Psoas muscle (tissue), 8 donors: ENCODE measurements at places on chromosomes 11 and 22. TPM values are rescaled to one million over a fixed set of nuclear protein-coding genes. Genes with fewer than 3 reads are reported as not detected.

GRCh38 chr22:48779211-48779643, 1048.4 kb downstream of the BRD1 start:
- no peak for DNase-seq

DNA sequence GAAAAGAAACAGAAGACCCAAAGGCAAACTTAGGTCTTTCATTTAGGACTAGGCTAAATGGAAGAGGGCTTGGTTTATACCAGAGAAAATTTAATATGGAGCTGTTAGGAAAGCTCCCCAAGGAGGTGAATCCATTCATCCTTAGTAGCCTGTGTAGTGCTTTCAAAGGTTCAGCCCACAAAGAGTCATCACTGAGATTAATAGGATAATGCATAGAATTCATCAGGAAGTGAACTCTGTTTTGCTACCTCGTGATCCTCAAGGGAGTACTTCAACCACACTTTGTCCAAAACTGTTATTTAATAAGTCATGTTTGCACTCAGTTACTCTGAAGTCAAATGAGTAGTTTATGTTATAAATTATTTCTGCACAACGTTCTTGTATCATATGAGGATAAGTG, 43.3 kb upstream of the MMP7 start:
- no peak for DNase-seq

DNA sequence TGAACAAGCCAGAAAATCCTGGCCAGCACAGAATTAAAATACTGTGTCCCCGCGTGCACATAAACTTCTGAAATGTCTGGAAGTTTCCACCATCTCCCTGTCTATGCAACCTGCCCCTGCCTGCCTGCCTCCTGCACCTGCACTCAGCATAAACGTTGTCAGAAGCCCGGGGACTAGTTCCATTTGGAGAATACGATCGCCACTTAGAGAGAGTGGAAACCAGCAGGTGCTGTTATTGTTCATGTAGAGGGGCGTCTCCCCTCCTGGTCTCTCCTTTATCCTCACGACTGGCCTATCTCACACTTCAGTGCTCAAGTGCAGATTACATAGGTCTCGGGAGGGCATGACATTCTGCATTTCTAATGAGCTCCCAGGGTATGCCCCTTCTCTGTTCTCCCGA, 35.6 kb downstream of the MPPED1 start:
- DNase-seq = no peak

DNA sequence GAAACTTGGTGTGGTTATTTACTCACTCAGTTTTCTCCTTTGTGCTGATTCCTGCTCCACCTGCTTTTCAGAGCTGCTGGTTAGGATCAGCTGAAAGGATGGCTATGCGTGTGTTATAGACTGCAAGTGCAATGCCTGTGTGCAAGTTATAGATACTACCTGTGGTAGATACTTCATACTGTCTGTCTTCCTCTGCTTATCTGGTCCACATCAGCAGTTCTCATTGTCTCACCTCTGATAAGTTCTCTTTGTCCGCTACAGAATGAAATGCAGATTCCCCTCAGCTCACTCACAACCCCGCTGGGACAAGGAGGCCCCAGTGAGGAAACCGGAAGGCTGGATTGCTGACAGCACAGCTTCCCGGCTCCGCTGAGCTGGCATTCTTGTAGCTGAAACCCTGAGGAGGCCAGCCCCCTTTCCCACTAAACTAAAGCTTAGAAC, 37.5 kb upstream of the LYVE1 start:
- peak; percentile 50 for DNase-seq

DNA sequence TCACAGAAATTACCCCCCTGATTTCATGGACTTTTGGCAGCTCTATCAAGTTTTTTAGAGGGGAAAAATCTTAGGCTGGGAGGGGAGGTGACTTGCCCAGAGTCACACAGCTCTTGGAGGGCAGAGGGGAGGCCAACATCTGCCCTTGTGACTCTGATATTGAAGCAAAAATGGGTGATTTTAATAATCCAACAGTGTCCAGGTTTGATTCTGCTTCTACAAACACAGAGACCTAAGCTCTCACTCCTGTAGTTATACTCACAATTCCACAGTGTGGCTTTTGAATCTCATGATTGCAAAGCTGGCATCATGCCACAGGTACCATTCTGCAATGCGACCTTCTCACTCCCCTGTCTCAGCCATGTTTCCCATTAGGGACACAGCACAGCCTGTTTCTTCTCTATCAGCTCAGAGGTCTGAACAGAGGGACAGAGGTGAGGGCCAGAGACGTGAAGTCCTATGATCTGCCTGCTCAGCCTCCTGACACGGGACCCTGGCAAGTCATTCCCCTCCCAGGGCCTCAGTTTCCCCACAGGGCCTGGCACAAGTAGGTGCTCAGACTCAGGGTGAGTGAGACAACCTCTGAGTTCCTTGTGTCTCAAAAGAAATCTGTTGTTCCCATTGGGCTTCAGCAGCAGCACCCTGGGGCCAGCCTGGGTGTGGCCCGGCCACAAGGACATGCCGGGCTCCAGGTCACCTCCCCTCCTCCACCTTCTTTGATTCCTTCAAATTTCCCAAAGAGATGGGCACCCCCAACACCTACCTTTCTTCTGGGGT, 766 bp downstream of the APOL2 start:
- DNase-seq = no peak

GRCh38 chr22:23305922-23306374, 125.6 kb downstream of the BCR start:
- peak; percentile 63 for DNase-seq

GRCh38 chr11:102293873-102294601, 23.2 kb upstream of the BIRC3 start:
- no peak for DNase-seq

DNA sequence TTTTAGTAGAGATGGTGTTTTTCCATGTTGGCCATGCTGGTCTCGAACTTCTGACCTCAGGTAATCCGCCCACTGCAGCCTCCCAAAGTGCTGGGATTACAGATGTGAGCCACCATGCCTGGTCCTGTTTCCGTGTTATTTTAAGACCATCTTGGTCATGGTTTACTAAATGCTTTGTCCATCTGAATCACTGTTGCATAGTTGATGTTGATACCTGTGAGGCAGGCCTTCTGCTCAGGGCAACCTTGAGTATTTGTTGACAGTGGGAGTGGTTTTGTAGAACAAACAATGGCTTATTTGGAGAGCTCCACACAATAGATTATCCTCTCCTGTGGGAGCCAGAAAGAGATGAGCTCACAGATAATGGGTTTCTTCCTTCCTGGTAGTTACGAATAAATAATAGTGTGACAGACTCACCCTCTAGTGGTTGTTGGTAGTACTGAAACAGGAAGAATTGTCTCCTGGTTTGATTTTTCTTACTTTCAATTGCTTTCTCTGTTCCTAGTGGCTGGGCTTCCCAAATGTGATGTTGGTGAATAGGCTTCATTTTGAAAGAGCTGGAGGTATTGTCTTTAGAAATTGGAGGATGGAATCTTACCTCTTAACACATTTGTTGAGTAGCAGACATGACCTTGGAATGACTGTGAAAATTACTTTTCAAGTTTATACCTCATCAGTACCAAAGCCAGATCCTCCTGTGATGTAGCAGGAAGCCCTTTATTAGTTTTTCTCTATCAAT, 39.0 kb downstream of the CTNND1 start:
- no peak for DNase-seq

GRCh38 chr11:57529012-57529411, 1.5 kb downstream of the TIMM10 start:
- no peak for DNase-seq

- no peak for DNase-seq
Observed at GRCh38 chr22:46830841-46831240, 68.4 kb downstream of the TBC1D22A start.

GRCh38 chr11:104484804-104485554, 321.0 kb upstream of the PDGFD start:
- DNase-seq = no peak

Gene A4GALT
- 11.2 TPM for total RNA-seq

Gene CASP5
- total RNA-seq = not detected

Gene TRIM44
- total RNA-seq = 42.1 TPM
